CMK (cell line): ENCODE measurements at places on chromosomes 5 and 9.

DNA sequence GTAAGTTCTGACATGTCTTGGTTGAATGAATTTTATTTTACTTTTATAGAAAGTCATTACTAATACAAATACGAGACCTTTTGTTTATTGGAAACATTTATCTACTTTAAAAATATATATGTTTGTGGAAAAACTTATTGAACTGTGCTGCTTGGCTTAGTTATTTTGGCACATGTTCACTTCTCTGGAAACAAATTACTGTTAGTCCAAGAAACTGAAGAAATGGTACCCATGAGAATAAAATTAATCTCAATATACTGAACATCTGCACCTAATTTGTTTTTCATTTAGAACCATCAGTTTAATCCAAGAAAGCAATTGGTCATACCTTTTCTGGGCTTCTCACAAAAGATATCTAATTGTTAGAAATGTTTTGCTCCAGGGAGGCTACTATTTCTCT, 32.2 kb downstream of the INVS start:
- no peak for DNase-seq

DNA sequence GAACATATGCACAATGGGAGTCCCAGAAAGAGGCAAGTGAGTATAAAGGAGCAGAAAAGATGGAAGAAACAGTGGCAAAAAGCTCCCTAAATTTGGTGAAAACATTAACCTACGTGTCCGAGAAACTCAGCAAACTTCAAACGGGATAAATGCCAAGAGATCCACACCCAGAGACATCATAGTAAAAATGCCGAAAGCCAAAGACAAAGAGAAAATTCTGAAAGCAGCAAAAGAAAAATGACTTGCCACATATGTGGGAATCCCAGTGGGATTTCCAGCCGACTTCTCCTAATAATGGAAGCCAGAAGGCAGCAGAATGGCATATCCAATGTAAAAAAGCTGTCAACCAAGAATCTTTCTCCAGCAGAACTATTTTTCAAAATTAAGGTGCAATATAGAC, 101.2 kb downstream of the ADAMTS2 start:
- no peak for DNase-seq

DNA sequence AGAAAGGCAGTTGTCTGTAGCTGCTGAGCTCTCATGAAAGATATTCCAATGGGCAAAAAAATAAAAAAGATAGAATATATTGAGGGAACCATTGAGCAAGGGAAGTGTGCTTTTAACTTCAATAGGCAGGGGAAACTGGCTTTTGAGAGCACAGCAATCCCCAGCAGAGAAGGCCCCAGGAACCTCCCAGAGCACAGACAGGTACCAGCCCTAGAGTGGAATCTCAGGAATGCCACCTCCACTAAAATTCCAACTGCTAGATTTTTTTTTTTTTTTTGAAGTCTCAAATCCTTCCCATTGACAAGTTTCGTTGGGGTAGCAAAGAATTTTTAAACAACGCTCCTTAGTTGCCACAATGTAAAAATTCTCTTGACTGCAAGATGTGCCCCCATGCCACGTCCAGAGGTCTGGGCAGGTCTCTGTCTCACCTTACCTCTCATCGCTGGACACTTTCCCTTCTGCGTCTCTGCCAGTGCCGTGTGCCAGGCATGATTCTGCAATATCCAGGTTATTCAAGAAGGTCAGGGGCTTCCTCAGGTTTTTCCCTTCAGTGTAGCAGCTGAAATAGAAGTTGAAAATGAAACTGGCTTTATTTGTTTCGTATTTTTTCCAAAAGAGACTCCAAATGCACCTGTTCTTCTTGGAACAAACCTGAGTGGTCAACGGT, 64.2 kb upstream of the IRX1 start:
- DNase-seq = no peak

DNA sequence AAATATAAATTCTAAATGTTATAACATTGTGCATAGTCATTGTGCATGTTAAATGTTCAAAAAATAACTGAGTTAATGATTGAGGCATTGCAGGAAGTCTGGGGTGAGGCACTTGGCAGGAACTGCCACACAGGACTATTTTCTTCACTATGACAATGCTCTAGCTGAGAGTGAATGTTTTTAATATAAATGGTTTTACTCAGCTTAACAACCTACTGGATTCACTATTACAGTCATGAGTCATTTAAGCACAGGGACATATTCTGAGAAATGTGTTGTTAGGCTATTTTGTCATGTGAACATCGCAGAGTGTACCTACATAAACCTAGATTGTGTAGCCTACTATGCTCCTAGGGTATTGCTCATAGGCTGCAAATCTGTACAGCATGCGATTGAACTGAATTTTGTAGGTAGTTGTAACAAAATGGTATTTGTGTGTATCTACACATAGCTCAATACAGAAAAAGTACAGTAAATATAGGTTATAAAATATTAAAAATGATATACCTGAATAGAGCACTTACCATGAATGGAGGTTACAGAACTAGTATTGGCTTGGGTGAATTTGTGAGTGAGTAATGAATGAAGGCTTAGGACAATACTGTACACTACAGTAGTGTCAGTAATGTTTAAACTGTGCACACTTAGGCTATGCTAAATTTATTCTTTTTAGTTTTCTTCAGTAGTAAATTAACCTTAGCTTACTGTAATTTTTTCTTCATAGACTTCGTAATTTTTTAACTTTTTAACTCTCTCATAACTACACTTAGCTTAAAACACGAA, 346.1 kb upstream of the PTGER4 start:
- DNase-seq = no peak

GRCh38 chr9:126704157-126704891, 90.6 kb downstream of the LMX1B start:
- DNase-seq = no peak

DNA sequence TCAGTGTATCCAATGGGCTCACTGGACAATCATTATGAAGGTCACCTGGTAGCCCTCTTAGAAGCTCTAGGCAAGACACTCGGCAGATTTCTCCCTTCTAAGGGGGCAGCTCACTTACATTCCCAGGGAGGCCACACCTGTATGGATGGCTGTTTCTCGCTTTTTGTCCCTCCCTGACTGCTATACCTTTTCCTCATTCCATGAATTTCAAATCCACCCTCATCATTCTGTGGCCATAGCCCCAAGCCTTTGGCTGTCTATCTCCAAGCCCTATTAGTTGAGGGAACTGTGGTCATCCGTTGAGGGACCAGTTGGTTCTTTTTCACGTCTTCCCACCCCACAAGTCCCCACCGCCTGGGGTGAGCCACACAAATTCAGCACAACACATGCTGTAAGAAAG, 85.0 kb upstream of the RARS1 start:
- no peak for DNase-seq

DNA sequence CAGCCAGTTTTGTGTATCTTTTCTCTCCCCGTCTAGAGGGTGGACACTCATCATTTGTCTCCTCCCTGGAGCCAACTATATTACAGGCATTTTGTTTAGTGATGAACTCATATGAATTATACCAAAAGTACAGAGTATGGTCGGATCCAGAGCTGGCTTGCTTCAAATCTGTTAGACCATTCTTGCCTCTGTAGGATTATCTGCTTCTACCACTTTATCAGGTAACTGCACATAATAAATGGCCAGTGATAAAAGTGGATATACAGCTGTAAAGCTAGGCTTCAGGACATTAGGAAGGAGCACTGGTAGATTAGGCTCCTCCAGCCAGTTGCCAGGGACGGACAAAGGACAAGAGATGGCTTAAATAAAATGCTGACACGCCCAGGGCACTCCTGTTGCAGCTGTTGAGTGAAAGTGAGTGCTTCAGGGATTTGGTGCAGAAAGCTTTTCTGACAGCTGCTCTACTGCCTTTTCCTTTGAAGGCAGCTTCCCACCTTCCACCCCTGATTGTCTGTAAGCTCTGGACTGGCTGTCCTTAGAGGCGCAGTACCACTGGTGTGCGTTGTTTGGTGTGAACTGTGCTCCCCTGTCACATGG, 259.2 kb downstream of the PDZD2 start:
- no peak for DNase-seq

DNA sequence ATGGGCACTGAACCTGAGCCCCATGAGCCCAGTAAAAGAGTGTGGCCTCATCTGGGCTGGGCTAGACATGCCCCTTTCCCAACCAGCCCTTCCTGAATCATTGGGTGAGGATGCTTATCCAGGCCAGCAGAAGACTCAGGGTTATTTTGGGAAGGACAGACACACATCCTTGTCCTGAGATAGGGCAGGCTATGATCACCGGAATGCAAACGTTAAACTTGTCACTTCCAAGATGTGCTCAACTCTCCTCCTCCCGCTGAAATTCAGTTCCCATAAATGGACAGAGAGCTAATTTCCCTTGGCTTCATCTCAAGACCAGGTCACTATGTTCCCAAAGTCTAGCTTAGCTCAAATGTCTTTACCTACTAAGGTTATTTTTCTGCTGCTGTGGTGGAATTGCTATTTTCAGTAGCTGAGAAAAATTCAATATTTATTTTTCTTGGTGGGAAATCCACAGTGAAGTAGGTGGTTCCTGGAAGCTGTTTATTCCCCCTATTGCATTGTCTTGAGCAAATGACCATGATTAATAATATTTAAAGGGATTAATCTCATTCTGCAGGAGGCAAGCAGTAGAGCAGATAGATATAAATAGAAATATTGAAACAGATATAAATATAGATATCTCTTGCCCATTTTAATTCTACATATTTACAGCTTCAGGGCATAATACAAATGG, 70.0 kb downstream of the NXNL2 start:
- DNase-seq = no peak

GRCh38 chr5:36936309-36936708, 59.7 kb downstream of the NIPBL start:
- no peak for DNase-seq

DNA sequence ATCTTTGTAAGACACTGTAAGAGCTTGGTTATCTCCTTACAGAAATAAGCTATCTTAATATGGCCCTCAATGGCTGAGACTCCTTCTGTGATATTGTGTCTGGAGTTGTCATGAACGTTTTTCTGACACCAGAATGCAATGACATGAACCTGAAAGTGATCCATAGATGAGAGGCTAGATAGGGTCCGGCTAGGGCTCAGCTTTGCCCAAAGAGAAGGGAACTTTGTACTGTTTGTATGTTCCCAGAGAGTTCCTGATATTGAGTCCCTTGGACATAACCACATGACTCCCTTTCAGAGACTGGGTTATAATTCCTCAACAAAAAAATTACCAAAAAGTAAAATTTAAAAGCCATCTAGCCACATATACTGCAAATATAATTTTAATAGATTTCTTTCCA, 575.8 kb upstream of the CLINT1 start:
- DNase-seq = no peak

- no peak for DNase-seq
Measured at GRCh38 chr9:89839952-89840351, 235.1 kb downstream of the GADD45G start.

- DNase-seq = no peak
Measured at GRCh38 chr5:177317959-177318377, 6.3 kb upstream of the MXD3 start.

- peak; percentile 4 for DNase-seq
Measured at GRCh38 chr5:121292664-121293063, 559.0 kb upstream of the FTMT start.

GRCh38 chr9:89183146-89183545, 4.5 kb upstream of the SHC3 start:
- DNase-seq = no peak

GRCh38 chr5:963673-964531, 44.7 kb upstream of the NKD2 start:
- DNase-seq = peak; percentile 95

- no peak for DNase-seq
Measured at GRCh38 chr5:6692906-6693305, 20.3 kb upstream of the TENT4A start.

DNA sequence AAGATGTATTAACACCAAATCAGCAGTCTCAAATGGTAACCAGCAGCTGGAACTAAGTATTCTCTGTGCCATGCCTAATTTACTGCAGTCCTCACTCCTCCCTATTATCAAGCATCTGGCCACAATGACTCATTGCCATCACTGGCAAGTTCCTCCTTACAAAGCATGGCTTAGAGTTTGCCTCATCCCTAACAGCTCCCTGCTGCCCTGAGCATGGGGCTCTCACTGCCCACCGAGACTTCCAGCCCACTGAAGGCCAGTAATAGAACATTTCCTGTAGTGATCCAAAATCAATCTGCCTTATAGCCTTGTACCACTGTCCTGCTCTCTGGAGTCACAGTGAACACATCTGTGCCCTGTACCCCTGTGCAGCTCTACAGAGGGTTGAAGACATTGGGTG, 211.9 kb upstream of the TRIM32 start:
- no peak for DNase-seq

GRCh38 chr9:100277166-100277979, 75.4 kb downstream of the TEX10 start:
- no peak for DNase-seq
